ENCODE measurements at places on chromosomes 4 and X. TPM values are rescaled to one million over a fixed set of nuclear protein-coding genes. Genes with fewer than 3 reads are reported as not detected.

The SFRP2 gene
- 6.9 TPM for total RNA-seq

The IQSEC2 gene
- total RNA-seq = 16.3 TPM

The DMD gene
- 26.6 TPM for total RNA-seq

The SOD3 gene
- 73.6 TPM for total RNA-seq

The NDUFC1 gene
- 47.1 TPM for total RNA-seq

DNA sequence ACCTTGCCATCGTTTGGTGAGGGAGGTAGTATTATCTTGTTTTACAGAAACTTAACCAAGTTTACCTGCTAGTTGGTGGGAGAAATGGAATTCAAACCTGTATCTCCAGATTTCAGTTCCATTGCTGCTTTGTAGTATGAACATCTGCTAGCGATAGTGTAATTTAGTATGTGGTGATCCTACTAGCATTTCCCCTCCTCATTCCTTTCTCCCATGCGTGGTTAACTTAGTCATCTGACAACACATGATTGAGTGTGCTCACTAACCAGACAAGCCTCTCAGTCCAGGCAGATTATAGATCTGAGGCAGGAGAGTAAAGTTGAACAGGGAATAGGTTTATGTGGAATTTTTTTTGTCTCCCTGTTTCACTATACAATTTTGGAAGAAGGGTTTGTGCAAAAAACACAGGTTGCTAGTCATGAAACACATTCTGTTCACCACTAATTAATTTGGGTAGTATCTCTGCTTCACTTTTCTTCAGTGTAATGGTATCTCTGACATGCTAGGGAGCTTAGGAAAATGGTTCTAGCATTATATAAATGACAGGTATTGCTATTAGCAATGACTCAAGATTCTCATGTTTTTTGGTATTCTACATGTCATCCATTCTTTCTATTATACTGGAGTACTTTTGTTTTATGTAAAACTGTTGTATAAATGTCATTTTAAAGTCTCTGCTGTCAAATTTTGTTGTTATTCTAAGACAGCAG, 21.7 kb downstream of the RBPJ start:
- DNase-seq = no peak

DNA sequence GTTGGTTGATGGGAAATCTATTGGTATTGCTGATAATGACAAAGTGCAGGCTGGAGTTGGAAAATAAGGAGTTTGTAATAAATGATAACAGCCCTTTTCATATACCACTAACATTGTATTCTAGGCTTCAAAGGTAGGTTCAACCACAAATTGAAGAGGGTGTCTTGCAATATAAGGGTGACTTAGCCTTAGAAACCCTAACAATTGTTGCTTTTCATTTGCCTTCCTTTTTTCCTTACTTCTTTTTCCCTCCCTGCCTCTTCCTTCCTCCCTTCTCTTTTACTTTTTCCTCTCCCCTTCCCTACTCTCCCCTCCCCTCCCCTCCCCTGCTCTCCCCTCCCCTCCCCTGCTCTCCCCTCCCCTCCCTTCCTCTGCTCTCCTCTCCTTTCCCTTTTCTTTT, 10.9 kb upstream of the AGA start:
- no peak for DNase-seq

- DNase-seq = no peak
These were observed 130.5 kb upstream of the MXRA5 start for GRCh38 chrX:3476973-3477372.

DNA sequence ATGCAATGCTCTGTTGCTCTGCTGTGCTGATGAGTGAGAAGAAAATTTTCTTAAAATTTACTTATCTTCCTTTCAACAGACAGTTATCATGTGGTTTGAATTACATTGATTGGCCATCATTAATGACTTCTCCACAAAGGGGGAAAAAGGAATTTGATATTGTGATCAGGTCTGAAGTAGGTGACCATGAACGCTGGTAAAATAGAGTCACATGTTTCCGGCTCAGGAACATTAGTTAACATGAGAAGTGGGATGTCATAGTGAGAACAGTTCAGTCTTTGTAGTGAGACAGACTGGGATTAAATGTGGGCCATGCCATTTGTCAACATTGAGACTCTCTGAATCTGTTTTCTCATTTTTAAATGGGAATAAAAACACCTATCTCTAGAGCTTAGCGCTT, 50.6 kb downstream of the GBA3 start:
- DNase-seq = no peak

- DNase-seq = no peak
These were observed 154.5 kb downstream of the PALLD start for GRCh38 chr4:168651374-168651773.

GRCh38 chr4:166335256-166335938, 462.4 kb downstream of the TLL1 start:
- DNase-seq = no peak

GRCh38 chrX:44143061-44143602, 169.9 kb upstream of the NDP start:
- DNase-seq = no peak

GRCh38 chr4:79823148-79823763, 249.8 kb downstream of the ANTXR2 start:
- DNase-seq = no peak

GRCh38 chr4:118327554-118328241, 25.1 kb downstream of the PRSS12 start:
- no peak for DNase-seq
